ENCODE measurements at places on chromosomes 12 and 14.

DNA sequence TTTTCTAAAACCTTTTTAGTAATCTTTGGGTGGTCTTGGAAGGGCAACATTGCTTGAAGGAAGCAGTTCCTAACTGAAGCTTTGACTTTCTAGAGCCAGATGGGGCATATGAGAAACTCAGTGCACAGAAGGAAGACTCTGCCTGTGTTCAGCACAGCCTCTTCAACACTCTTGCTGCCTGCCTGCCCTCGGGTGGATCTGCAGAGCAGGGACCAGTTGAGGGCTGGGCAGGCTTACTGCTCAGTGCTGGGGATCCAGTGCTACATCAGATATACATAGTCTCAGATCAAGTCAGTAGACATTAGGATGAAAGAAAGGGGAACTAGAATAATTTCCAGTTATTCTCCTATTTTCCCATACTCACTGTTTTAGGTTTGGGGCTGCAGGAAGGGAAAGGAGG lies 29.5 kb upstream of the TMX1 start:
- peak; percentile 25 for DNase-seq

DNA sequence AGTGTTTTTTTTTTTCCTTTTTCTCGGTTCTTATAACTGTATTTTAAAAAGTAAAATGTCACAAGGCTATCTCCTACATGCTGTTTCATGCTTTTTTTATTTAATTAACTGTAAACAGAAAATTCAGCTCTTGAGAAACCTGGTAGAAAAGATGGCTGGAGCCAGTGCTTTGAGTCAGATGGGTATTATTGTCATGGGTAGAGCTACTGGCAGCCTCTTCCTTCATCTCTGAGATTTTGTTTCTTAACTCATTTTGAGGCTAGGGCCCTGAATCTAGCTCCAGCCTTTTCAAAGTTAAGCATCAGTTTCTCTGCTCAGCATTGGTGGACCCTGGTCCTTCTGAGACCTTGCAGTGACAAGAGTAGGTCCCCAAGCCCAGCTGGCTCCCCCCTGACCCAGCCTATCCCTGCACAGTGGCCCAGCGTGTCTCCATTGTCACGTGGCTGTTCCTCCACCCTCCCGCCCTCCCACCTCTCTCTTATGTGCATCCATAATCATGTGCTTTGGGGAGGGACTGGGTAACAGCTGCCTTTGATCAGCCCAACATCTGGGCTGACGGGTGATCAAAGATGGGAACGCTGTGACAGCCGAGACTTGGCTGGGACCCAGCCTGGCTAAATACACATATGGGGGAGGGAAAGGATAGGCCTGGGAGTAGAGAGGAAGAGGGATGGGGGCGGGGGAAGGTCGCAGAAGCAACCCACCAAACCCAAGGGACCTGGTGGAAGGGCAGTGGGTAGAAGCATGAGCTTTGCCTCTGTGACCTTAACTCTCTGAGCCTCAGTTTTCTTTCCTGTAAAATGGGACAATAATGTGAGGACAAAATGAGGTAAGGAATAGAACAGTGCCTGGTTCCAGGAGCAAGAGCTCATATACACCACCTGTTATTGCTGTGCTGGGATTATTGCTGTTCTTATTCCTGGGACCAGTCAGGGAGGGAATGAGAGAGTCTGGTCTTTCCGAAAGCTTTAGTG lies 24.4 kb upstream of the RBM19 start:
- peak; percentile 52 for DNase-seq

- DNase-seq: no peak
Observed at GRCh38 chr12:78120866-78121560, 290.3 kb downstream of the NAV3 start.

GRCh38 chr14:69848903-69849391 lies 30.3 kb upstream of the SMOC1 start:
- DNase-seq: peak; percentile 9

DNA sequence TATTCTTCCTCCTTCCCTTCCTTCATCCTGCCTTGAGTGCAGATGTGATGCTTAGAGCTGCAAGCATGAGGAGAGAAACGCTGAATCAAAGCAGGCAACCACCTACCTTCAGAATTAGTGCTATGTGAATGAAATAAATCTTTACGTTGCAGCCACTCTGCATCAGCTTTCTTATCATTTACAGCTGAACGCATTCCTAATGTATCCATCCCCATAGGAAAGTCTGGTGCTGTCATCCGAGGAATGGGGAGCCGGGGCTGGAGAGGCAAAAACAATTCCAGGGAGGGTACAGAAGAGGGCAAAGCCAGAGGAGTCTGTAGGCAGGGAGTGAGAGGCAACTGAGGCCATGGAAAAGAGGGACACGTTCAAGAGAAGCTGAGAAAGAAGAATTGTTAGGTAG lies 90.0 kb downstream of the GCH1 start:
- no peak for DNase-seq

- no peak for DNase-seq
Observed at GRCh38 chr14:102731871-102732800, 45.1 kb upstream of the TRAF3 start.

DNA sequence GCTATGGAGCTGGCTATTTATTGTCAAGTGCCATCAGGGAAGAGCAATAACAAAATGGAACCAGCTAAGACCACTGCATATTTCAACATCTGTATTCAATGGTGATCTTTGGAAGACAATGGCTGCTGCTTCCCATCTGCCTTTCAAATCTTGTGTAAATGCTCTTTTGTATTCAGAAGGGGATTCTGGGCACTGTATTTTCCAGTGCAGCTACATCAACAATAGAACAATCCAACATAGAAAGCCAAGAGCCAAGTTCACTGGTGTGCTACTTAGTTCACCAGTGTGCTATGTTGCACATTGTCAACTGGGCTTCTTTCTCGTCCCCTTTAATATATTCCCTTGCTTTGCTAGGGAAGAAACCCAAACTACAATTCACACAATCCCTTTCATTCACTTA lies 128.8 kb upstream of the OR4E1 start:
- DNase-seq: no peak

DNA sequence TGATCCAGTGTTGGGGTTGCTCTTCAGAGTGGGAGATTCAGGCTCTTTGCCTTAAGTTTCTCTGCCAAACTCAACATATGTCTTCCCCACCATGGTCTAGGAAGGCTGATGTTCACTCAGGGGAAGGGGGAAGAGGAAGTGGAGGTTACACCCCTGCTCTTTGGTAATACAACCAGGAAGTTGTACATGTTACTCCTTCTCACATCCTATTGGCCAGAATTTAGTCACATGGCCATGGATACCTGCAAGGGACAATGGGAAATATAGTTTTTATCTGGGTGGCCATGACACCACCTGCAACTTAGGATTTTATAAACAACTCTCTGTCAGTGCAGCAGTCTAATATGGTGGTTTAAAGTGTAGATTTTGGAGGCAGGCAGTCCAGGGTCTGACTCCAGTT lies 150.9 kb downstream of the TBX5 start:
- DNase-seq: no peak

DNA sequence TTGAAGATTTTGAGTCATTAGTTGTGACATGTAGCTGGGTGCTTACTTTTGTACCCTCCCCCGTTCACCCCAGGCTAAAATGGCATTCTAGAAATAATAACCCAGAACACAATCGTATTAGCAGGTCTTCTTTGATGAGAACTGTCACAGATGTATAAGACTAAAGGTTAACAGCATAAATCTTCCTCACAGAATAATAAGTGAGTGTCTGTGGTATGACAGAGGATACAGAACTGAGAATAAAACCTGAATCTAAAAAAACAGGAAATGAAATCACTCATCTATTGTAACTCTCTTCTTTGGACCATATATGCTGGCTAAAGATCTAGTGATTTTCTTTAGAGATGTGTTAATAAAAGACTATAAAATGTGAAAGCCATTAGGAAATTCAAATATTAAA lies 746.6 kb downstream of the LRFN5 start:
- no peak for DNase-seq

- DNase-seq: peak; percentile 64
Observed at GRCh38 chr12:75908961-75909605, 122.5 kb downstream of the PHLDA1 start.

DNA sequence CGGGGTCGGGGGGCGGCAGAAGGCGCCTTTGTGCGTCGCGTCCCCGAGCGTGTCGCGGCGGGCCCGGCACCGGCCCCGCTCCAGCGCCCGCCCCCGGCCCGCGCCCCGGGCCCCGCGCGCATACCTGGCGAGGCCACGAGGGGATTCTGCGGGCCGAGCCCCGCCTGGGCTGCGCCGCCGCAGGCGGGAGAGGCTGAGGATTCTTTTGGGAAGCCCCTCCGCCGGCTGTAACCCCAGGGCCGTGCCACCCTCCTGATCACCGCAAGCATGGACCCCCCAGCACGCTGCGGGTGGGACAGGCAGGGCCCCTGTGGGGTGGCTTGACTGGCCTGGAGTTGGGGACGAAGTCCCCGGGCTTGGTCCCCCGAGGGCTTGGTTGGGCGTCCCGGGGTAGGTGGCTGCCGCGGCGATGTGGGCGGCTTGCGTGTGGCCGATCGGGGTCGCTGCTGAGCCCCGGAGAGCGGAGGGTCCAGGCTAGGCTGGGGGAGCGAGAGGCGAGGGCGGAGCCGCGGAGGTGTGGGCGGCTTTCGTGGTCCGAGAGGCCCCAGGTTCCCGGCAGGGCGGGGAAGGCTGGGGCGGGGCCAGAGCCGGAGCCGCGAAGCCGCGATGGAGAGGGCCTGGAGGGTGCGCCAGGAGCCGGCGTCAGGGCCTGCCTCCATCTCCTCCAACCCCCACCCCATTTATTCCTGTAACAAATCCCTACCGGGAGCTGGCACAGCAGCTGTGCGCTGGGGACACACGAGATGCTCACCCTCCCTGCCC lies 28.4 kb upstream of the GPR132 start:
- peak; percentile 20 for DNase-seq

DNA sequence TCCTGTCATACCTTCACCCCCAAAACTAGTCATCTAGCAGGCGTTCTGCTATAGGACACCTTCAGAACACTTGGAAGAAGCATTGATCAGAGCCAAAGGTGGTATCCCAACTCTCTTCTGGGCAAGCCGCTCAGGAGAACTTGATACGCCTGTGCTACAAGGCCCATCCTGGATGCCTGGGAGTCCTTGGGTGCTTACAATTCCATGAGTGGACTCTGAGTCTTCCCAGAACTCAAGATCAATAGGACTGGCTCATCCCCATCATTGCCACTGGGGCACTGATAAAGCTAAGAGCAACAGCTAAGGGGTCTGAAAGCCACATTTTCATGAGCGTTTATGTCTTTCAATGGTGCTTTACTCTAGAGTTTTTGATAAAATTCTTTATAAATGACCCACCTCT lies 1.9 kb downstream of the SPTB start:
- no peak for DNase-seq

DNA sequence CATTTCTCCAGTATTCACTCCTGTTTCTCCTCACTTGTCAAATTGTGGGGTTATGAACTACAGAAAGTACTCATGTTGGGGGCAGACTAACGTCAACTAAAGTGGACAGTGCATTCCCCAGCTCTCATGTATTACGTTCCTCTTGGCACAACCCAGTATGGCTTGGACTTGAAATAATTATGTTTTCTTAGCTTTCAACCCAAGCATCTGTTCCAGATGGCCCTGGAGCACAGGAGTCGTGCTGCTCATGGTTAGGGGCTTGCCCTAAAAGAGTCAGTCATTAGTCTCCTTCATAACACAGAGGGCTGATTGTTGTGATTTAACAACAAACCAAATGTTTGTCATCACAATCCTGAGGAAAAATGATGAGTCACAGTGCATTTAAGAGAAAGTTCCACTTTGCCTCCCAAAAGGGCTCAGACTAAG lies 154.4 kb downstream of the RPAP3 start:
- DNase-seq: no peak

DNA sequence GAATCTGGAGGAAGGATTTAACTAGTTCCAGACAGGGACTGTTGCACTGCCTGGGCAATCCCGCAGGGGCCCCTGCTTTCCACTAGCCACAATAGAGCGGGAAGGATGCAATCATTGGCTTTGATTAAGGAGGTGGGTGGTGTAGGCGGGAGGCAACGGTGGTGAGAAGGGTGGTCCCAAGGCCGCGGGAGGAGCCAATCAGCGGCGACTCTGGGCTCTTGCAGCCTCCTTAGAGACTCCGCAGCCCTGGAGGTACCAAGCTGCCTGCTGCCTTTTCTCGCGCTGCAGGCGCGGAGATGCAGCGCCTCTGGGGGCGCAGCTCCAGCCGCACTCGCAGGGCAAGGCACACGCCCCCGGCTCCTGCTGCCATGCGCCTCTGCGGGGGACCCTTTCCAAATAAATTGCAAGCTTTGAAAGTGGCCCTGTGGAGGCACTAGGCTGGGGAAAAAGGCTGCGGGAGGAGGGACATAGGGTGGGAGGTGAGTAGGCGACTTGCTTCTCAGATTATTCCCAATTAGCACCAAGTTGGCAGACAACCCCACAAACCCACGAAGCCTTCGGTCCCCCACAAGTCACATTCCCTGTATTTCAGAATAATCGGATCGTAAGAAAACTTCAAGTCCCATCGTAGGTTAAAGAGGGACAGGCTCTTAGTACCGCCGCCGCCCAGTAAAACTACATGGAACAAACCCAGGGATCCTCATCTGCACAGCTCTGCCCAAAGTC lies 858 bp upstream of the KCNA1 start:
- peak; percentile 16 for DNase-seq

DNA sequence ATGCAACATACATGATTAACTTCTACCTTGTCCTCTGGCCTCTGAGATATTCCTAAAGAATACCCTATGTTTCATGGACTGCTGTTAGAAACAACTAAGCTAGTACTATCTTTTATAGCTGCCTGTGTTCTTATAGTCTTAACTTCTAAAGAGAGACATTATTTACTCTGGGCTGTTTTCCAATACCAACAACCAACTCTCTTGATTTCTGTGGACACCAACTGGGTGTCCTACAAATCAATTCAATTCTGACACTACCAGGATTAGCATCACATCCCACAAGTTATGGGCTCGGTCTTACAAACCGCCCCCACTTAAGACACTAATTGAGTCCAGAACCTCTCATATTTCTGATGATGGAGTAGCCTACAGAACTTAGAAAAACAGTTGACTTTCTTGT lies 8.3 kb downstream of the XPOT start:
- DNase-seq: no peak

- no peak for DNase-seq
Observed at GRCh38 chr12:124713436-124714082, 146.1 kb upstream of the NCOR2 start.

- peak; percentile 42 for DNase-seq
Observed at GRCh38 chr12:101490286-101490920, 15.3 kb downstream of the SPIC start.

GRCh38 chr12:95218150-95219133 lies 835 bp downstream of the VEZT start:
- DNase-seq: peak; percentile 40

- no peak for DNase-seq
Observed at GRCh38 chr12:111943929-111944328, 69.0 kb downstream of the TMEM116 start.

- no peak for DNase-seq
Observed at GRCh38 chr14:77275041-77275580, 4.1 kb upstream of the NGB start.

- DNase-seq: no peak
Observed at GRCh38 chr12:75471902-75472890, 8.4 kb upstream of the GLIPR1 start.

GRCh38 chr12:90618586-90618985 lies 336.4 kb downstream of the CCER1 start:
- no peak for DNase-seq

- no peak for DNase-seq
Observed at GRCh38 chr12:124854637-124855184, 9.0 kb downstream of the SCARB1 start.

Measured in NCI-H774 (cell line).